ENCODE measurements at places on chromosomes 6 and 20.

DNA sequence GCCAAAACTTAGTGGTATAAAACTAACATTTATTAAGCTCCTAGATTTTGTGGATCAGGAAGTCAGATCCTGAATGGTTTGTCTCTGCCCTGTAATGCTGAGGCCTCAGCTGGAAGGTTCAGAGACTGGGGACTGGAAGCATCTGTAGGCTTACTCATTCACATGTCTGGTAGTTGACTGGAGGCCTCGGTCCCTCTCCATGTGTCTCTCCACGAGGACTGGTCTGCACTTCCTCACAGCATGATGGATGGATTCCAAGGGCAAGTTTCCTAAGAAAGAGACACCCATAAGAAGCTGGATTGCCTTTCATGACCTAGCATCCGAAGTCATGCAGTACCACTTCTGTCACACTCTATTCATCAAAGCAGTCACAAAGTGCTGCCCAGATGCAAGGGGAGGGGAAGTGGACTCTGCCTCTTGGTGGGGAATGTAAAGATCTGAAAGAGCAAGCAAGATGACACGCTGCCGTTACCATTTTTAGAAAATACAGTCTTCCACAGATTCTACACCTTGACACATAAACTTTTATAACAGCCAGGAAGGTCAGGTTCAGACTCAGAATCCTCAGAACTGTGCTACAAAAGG, 17.2 kb upstream of the MDGA1 start:
- peaks cover 4% of the 10 kb centered on the region for H3K27me3 ChIP-seq
- no peak for DNase-seq
- no peak overlapping the region for H3K4me3 ChIP-seq
- H3K27ac ChIP-seq = no peak overlapping the region

DNA sequence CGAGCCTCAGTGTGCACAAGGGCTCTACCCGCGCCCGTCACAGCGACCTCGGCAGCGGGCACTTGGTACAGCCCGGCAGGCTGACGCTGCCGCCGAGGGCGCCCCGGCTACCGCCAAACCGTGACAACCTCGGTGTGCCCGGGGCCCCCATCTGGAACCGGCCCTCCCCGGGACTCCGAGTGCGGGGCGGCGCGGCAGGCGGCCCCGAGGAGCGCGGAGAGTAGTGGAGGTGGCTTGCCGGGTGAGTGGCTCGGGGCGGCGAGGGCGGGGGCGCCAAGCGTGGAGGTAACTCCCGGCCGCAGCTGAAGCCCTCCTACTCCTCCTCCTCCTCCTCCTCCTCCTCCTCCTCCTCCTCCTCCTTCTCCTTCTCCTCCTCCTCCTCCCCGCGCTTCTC, at the start of gene ISM1:
ISM1 (plus strand) TSS at position 371 of the 394 bp plus-strand sequence. CDS start 503 bp downstream, outside the sequence.
- H3K4me1 ChIP-seq = peaks cover 9% of the 10 kb centered on the region
- H3K36me3 ChIP-seq = no peaks in the 10 kb centered on the region
- peak; percentile 41 for DNase-seq
- H3K27me3 ChIP-seq = peaks cover 54% of the 10 kb centered on the region
- peak within 1 kb of the TSS; percentile 43 for H3K4me3 ChIP-seq

DNA sequence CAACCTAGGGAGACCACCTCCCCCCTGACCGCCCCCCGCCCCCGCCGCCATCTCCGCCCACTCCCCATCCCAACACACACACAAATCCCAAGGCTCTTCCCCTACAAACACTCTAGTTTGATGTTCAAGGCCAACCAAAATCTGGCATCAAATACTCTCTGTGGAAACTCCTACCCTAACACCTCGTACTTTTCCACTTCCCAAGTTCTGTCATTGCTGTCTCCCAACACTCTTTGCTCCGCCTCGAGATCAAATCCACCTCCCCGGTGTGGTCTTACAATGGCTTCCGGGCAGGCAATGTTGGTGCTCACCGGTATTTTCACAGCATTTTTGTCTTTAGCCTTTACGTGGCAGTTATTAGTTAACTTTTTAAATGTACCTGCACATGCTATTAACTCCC, 4.8 kb upstream of the QKI start:
- H3K27me3 ChIP-seq = no peaks in the 10 kb centered on the region
- no peaks in the 10 kb centered on the region for H3K36me3 ChIP-seq
- DNase-seq = no peak
- H3K4me1 ChIP-seq = peaks cover 18% of the 10 kb centered on the region

- no peaks in the 10 kb centered on the region for H3K27me3 ChIP-seq
- no peak overlapping the region for H3K4me3 ChIP-seq
- H3K36me3 ChIP-seq = no peaks in the 10 kb centered on the region
- H3K4me1 ChIP-seq = no peaks in the 10 kb centered on the region
Measured at GRCh38 chr20:59235226-59235625, 65.2 kb upstream of the EDN3 start.

- peaks cover 12% of the 10 kb centered on the region for H3K4me1 ChIP-seq
- no peak overlapping the region for H3K27ac ChIP-seq
- no peaks in the 10 kb centered on the region for H3K27me3 ChIP-seq
- no peaks in the 10 kb centered on the region for H3K36me3 ChIP-seq
- no peak for DNase-seq
- H3K4me3 ChIP-seq = no peak overlapping the region
Measured at GRCh38 chr6:44049163-44049988, 77.9 kb downstream of the MRPL14 start.

Measured in neuronal stem cell (in vitro differentiated cells).